Activated CD4-positive, alpha-beta T cell treated with anti-CD3 and anti-CD28 coated beads for 36 hours (primary cell): ENCODE measurements at places on chromosomes 5 and 9.

DNA sequence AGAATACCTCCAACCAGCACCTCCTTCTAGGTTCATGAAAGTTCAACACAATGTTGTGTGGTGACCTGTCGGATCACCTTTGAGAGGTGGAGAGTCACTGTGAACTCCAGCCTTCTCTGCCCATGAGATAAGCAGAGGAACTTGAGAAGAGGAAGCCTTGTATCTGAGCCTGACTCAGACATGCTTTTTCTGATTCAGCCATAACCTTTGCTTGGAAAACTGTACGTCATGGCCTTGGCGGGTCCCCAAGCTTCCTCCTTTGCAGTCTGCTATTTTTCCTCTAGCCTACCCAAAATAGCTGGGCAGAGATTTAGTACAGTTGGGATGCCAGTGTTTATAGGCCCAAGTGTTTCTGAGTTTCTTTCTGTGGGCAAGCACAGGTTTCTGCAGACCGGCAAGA lies 274.7 kb downstream of the CETN3 start:
- H3K27me3 ChIP-seq: no peaks in the 10 kb centered on the region
- no peaks in the 10 kb centered on the region for H3K36me3 ChIP-seq
- H3K4me3 ChIP-seq: no peak overlapping the region
- H3K27ac ChIP-seq: no peak overlapping the region
- no peaks in the 10 kb centered on the region for H3K4me1 ChIP-seq

GRCh38 chr5:134240421-134240962 lies 14.6 kb upstream of the PPP2CA start:
- no peaks in the 10 kb centered on the region for H3K36me3 ChIP-seq
- H3K4me1 ChIP-seq: no peaks in the 10 kb centered on the region
- H3K27ac ChIP-seq: no peak overlapping the region
- no peaks in the 10 kb centered on the region for H3K27me3 ChIP-seq

DNA sequence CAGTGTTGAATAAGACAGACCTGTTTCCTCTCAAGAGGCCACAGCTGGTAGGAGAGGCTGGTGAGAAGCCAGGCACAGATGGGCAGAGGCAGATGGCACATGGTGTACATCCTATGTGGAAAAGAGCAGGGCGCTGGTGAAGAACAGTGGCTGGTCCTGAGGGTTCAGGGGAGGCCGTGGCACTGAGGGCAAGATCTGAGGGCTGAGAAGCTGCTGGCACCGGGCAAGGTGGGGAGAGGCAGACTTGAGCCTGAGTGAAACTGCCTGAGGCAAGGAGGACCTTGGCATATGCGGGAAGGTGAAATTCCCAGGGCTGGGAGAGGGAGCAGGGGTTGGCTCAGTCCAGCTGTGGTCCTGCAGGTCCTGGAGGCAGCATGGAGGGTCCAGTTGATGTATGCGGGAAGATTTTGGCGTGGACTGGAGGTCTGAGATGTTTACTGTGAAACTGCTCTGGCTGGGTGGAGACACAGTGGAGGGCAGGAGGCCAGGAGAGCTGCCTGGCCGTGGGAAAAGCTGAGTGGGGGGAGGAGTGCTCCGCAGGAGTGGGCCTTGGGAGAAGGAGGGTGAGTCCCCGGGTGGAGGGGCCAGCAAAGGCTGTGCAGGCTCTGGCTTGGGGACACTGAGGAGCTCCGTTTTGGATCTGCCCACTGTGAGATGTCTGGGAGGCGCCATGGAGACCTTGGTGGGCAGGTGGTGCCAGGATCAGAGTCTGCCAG lies 2.6 kb downstream of the MAN1B1 start:
- peaks cover 10% of the 10 kb centered on the region for H3K36me3 ChIP-seq
- no peak for DNase-seq
- no peak overlapping the region for H3K4me3 ChIP-seq
- peak overlapping the region; percentile 17 for H3K27ac ChIP-seq
- H3K4me1 ChIP-seq: peaks cover 36% of the 10 kb centered on the region

GRCh38 chr5:73591102-73591695 lies 25.7 kb downstream of the UTP15 start:
- no peaks in the 10 kb centered on the region for H3K36me3 ChIP-seq
- no peak overlapping the region for H3K27ac ChIP-seq
- no peak overlapping the region for H3K4me3 ChIP-seq
- peak; percentile 44 for DNase-seq

- H3K27me3 ChIP-seq: no peaks in the 10 kb centered on the region
- H3K4me1 ChIP-seq: peaks cover 82% of the 10 kb centered on the region
- no peak overlapping the region for H3K4me3 ChIP-seq
- no peak for DNase-seq
- H3K27ac ChIP-seq: no peak overlapping the region
These were observed 6.8 kb downstream of the TENT4A start for GRCh38 chr5:6719896-6720560.

DNA sequence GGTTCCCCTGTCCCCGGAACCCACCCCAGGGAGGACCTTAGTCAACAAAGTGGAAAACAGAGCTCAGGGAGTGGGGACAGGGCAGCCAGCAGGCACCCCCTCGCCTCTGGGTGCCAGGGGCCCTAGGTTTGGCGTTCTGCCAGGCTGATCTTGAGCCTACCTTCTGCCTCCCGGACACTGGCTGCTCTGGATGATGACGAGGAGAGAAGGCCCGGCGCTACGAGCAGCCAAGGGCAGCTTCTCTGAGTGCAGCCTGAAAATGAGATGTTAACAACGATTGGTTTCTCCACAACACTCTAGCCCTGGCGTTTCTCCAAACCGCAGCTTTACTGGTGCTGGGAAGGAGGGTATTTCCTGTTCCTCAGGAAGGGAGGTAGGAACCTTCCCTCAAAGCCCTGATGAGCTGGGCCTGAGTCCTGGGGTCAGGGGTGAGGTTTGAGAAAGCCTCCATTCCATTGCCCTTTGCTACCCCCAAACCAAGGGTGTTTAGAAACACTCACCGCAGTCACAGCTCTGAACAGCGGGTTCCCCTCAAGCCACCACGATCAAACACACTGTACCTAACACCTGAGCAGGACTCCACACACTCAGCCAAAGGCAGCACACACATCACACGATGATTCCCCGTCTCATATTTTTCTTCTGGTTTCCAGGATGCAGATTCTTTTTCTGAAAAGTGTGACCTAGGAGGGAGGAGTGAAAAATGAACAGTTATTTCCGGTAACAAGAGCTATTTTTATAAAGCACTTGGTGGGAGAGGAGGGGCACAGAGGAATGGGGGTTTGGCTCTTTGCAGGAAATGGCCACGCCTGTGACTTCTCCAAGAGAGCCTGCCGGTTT lies at the start of gene STING1:
Gene STING1, minus strand, starts transcription at position 709 of the 840 bp plus-strand sequence. CDS start 1,054 bp downstream, outside the sequence.
- peak within 1 kb of the TSS; percentile 99 for H3K27ac ChIP-seq
- peak within 1 kb of the TSS; percentile 88 for H3K4me3 ChIP-seq
- peaks cover 30% of the 10 kb centered on the region for H3K36me3 ChIP-seq
- peak; percentile 84 for DNase-seq

- H3K4me3 ChIP-seq: no peak overlapping the region
- H3K36me3 ChIP-seq: no peaks in the 10 kb centered on the region
- peaks cover 7% of the 10 kb centered on the region for H3K27me3 ChIP-seq
- no peak overlapping the region for H3K27ac ChIP-seq
These were observed 13.2 kb upstream of the AUH start for GRCh38 chr9:91374939-91375338.
